ENCODE measurements at places on chromosomes 2 and 18. TPM values are rescaled to one million over a fixed set of nuclear protein-coding genes. Genes with fewer than 3 reads are reported as not detected.

ABCB11 gene
- not detected for total RNA-seq

LYG2 gene
- total RNA-seq = not detected

RAB6C gene
- total RNA-seq = not detected

RMDN2 gene
- 5.1 TPM for total RNA-seq

SPDYA gene
- total RNA-seq = 0.77 TPM

NETO1 gene
- total RNA-seq = 0.26 TPM

ANKRD30BL gene
- total RNA-seq = not detected

LRATD1 gene
- total RNA-seq = 0.51 TPM

EVX2 gene
- not detected for total RNA-seq

CCDC150 gene
- total RNA-seq = 3.9 TPM

NOL4 gene
- not detected for total RNA-seq

KCNJ13 gene
- total RNA-seq = not detected

IL36RN gene
- not detected for total RNA-seq

AGAP1 gene
- 10.6 TPM for total RNA-seq

RAB27B gene
- 0.77 TPM for total RNA-seq

RNF125 gene
- 0.33 TPM for total RNA-seq

KCTD1 gene
- total RNA-seq = 7.4 TPM

MGAT5 gene
- 75.0 TPM for total RNA-seq

QPCT gene
- total RNA-seq = 3.9 TPM

THSD7B gene
- under 0.01 TPM for total RNA-seq

INPP4A gene
- total RNA-seq = 26.1 TPM

SOX11 gene
- total RNA-seq = 2.1 TPM

HRH4 gene
- under 0.01 TPM for total RNA-seq

RRM2 gene
- total RNA-seq = 1.5 TPM

SERPINB4 gene
- total RNA-seq = not detected

SLC16A14 gene
- 5.6 TPM for total RNA-seq

GPR39 gene
- 1.3 TPM for total RNA-seq

ANO7 gene
- 0.50 TPM for total RNA-seq

FAM110C gene
- total RNA-seq = 0.26 TPM

ZNF521 gene
- 23.6 TPM for total RNA-seq

MTCL1 gene
- 56.0 TPM for total RNA-seq

LYPD6B gene
- not detected for total RNA-seq

MC2R gene
- not detected for total RNA-seq

DGKD gene
- 9.9 TPM for total RNA-seq

CRYGC gene
- total RNA-seq = not detected

REG3A gene
- total RNA-seq = not detected

MOGAT1 gene
- not detected for total RNA-seq

FN1 gene
- total RNA-seq = 3,444 TPM

VPS4B gene
- 48.0 TPM for total RNA-seq

EIF2B4 gene
- 28.6 TPM for total RNA-seq

MDH1B gene
- total RNA-seq = 1.8 TPM

AGXT gene
- not detected for total RNA-seq

POLR1A gene
- total RNA-seq = 9.2 TPM

LONRF2 gene
- under 0.01 TPM for total RNA-seq

LIPG gene
- 0.50 TPM for total RNA-seq

ALLC gene
- not detected for total RNA-seq

MPV17 gene
- total RNA-seq = 83.2 TPM

SLC5A7 gene
- not detected for total RNA-seq

TWIST2 gene
- 118 TPM for total RNA-seq

COBLL1 gene
- 5.1 TPM for total RNA-seq

LBX2 gene
- 3.0 TPM for total RNA-seq

FKBP7 gene
- total RNA-seq = 54.3 TPM

LOXHD1 gene
- total RNA-seq = not detected

TMEM178A gene
- 0.26 TPM for total RNA-seq

SCN2A gene
- 2.1 TPM for total RNA-seq

Measured in fibroblast of lung (primary cell).